ENCODE measurements at places on chromosomes 13 and 19.

GRCh38 chr13:74132776-74133656, 1.2 kb downstream of the KLF12 start:
- no peak for DNase-seq

GRCh38 chr13:97296740-97297139, 74.6 kb downstream of the MBNL2 start:
- DNase-seq = no peak

- DNase-seq = no peak
These were observed 92.4 kb upstream of the SIAH3 start for GRCh38 chr13:45943965-45944364.

GRCh38 chr13:105403086-105403485, 1132.4 kb downstream of the EFNB2 start:
- DNase-seq = no peak

DNA sequence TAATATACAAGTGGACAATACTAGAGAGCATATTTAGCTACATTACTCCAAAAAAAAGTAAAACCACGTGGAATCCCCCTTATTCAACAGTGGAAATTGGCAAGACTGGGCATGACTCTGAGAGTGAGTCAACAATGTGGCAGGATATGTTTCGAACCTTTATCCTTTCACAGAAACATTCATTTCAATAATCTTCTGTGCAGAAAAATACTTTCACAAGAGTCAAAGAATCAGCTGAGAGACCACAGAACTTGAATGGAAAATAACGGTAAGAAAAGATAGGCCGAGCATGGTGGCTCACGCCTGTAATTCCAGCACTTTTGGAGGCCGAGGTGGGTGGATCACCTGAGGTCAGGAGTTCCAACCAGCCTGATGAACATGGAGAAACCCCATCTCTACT, 25.1 kb upstream of the CD70 start:
- no peak for DNase-seq

GRCh38 chr13:18953139-18953930, 228.3 kb downstream of the TUBA3C start:
- DNase-seq = no peak

DNA sequence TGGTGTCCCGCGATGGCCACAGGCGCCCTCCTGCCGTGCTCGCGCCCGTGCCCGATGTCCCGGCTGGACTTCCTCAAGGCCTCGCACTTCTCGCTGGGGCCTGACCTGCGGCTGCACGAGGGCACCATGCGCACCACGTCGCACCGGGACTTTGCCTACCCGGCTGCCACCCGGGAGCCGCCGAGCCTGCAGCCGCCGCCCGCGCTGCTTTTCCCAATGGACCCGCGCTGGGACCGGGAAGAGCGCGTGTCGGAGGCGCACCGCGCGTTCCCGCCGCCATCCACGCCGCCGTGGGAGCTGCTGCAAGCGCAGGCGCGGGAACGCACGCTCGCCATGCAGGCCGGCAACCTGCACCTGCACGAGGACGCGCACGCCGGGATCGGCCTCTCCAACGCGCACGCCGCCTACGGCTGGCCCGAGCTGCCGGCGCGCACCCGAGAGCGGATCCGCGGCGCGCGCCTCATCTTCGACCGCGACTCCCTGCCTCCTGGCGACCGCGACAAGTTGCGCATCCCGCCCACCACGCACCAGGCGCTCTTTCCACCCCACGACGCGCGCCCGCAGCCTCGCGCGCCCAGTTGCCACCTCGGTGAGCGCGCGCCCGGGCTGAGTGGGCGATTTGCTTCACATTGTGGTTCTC, 12.1 kb upstream of the PEX11G start:
- DNase-seq = no peak

DNA sequence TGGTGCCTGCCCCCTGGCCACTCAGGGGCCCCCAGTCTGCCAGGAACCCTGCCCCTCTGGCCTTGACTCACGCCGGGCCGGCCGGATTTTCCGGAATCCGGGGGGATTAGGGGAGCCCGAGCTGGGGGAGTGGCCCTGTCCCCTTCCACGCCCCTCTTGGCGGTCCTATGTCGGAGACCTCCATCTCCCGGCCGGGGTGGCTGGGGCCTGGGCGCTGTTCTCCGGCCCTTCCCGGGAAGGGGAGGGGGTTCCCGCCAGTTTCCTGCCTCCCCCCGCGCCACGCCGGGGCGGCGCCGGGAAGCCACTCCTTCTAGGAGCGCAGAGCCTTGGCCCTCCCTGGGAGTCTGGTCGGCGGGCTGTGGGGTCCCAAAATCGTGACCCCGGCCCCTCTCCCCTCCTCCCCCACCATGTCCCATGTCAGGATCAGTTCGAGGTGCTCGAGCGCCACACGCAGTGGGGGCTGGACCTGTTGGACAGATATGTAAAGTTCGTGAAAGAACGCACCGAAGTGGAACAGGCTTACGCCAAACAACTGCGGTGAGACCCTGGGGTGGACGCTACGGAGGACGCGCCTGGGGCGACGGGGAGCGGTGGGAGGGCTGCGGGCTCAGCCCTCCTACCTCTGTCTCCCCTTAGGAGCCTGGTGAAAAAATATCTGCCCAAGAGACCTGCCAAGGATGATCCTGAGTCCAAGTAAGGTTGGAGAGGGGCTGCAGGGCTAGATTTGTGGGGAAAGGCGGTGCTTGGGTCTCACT, 1.3 kb downstream of the TRIP10 start:
- DNase-seq = no peak

All from activated CD4-positive, alpha-beta T cell treated with anti-CD3 and anti-CD28 coated beads, Interleukin-2, amount 50 U/mL, for 24 hours (primary cell).